ENCODE measurements at places on chromosomes 2 and 18.

DNA sequence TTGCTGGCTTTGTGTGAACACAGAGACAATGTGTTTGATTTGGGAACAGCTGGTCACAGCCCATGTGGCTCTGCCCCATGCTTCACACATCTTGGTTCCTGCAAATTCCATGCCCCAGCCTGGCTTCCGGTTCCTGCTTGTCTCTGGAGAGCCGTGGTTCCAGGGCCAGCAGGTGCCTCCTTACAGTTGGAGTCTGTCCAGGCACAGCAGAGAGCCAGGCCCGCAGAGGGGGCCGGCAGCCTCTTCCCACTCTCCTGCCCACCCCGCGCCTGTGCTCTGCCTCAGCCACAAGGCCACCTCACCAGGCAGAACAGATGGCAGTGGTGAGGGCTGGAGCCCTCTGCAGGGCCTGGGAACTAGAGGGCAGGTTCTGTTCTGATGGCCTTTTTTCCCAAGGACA, 81.5 kb downstream of the LDLRAD4 start:
- no peak for DNase-seq

GRCh38 chr2:97759727-97760407, 46.5 kb downstream of the ZAP70 start:
- no peak for DNase-seq

DNA sequence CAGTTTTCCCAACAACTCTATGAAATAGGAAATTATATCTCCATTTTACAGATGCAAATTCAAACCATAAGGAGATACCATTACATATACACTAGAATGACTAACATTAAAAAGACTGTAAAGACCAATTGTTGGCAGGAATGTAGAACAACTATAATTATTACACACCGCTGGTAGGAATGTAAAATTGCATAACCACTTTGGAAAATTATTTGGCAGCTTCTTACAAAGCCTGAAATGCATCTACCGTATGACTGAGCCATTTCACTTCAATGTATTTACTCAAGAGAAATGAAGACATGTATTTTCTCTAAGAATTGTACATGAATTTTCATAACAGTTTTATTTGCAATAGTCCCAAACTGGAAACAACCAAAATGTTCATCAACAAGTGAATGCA, 189.1 kb upstream of the BCL2L11 start:
- no peak for DNase-seq

DNA sequence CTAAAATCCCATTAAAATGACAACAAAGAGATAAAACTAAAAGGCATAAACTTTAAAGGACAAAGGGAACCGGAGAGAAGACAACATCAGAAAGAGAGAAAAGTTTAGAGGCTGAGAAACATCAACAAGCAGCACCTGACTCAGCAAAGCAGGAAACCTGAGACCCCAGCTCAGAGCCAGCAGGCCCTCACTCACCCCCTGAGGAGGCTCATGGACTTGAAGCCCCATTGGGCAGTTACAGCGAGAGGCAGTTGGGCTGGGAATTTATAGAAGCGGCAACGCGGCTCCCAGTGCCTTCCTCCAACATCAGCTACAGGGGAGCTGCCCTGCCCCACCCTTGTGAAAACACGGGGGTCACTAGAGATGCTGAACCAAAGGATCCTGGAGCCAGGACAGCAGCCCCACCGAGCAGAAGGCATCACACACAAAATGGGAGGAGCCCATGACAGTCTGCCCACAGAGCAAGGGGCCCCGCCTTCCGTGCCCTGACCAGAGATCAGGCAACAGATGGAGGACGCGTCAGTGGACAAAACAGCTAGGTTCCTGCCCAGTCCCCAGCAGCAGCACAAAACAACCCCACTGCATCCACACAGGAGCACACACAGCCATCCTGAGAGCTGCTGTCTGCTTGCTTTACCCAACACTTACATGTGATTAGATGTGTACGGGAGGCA, 52.7 kb downstream of the CMPK2 start:
- DNase-seq, result no peak

- no peak for DNase-seq
These were observed 466.1 kb upstream of the MC4R start for GRCh38 chr18:60838677-60839076.

DNA sequence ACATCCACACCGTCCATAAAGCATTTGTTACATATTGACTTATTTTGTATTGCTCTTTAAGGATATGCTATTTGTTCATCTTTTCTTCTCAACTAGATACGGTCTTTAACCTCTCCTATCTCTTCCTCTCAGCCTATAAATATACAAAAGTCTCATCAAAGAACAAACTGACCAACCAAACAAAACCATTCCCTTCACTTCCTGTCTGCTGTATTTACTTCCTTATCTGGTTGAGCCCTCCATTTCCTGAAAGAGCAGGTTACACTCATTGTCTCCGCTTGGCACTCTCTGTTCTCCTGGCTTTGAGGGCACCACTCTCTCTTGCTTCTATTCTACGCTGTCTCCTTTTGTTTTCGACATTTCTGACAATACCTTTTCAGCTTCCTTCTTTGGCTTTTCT, 431.9 kb upstream of the TCF4 start:
- no peak for DNase-seq
